ENCODE measurements at places on chromosomes 11 and 22. TPM values are rescaled to one million over a fixed set of nuclear protein-coding genes. Genes with fewer than 3 reads are reported as not detected.

- no peaks in the 10 kb centered on the region for H3K27me3 ChIP-seq
- H3K4me1 ChIP-seq = peaks cover 6% of the 10 kb centered on the region
- no peak overlapping the region for H3K4me3 ChIP-seq
- peak; percentile 56 for DNase-seq
- no peaks in the 10 kb centered on the region for H3K36me3 ChIP-seq
These were observed 4.7 kb upstream of the GNAZ start for GRCh38 chr22:23065495-23066122.

- H3K27ac ChIP-seq = no peak overlapping the region
- DNase-seq = no peak
- no peaks in the 10 kb centered on the region for H3K36me3 ChIP-seq
- no peaks in the 10 kb centered on the region for H3K4me1 ChIP-seq
- H3K4me3 ChIP-seq = no peak overlapping the region
These were observed 146.0 kb downstream of the RRAS2 start for GRCh38 chr11:14212986-14213385.

GRCh38 chr11:15920856-15921629, 435.3 kb downstream of the SOX6 start:
- DNase-seq = no peak
- no peaks in the 10 kb centered on the region for H3K27me3 ChIP-seq

DNA sequence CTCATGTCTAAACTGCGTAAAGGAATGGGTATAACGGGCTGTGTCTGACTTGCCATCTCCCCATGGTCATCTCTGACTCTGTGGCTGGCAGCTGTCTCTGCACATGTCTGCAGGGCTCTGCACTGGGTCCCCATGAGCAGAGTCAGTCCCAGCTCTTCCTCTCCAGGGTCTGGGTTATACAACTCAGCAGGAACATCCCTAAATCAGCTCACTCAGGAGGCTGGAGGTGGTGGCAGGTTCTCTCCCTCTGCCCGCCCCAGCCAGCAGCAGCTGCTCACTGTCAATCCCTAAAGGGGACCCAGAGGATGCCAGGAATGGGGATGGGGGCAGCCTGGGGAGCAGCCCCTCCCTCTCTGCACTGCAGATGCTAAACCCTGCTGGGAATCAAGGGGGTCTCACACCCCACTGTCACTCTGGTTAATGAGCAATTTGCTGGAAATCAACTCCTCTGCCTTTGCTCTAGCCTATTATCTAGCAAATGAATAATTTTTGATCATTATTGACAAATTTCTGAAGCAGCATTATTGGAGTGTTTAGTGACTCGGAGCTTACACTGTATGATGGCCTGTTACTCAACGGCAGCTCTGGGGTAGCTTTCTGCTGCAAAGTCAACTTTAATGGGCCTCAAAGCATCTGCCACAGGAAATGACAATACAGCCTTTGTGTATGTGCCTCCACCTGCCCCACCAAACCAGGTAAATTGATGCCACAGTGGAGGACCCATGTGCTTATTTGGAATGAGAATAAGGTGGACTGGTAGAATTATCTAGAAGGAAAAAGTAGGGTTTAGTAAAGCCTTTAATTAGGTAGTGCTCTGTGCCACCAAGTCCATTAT, 55.7 kb upstream of the SHANK2 start:
- H3K27me3 ChIP-seq = peaks cover 13% of the 10 kb centered on the region
- DNase-seq = peak; percentile 64
- no peak overlapping the region for H3K4me3 ChIP-seq
- H3K36me3 ChIP-seq = no peaks in the 10 kb centered on the region
- no peak overlapping the region for H3K27ac ChIP-seq
- peaks cover 2% of the 10 kb centered on the region for H3K4me1 ChIP-seq

DNA sequence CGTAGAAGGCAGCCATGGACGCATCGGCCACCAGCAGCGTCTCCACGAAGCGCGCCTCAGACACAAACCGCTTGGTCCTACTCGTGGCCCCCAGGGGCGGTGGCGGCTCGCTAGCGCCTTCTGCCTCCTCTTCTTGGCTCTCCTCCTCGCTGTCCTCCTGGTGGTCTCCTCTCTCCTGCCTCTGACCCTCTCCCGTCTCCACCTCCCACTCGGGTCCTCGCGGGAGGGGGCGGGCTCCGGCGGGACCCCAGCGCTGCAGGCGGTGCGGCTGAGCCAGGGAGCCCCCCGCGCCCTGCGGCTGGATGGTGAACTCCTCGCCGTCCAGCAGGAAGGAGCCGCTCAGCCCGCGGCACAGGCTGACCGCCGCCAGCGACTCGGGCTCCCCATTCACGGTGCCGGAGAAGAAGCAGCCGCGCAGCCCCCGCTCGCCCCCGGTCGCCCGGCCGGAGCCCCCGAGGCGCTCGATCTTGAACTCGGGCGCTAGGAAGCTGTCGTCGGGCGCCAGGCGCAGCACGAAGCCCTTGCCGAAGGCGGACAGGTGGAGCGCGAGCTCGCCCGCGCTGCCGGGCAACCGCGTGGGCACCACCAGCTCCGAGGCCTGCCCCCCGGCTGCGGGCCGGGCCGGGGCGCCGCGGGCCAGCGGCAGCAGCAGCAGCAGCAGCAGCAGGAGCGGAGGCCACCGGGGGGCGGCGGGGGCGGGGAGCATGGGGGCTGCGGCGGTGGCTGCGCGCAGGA, 661 bp downstream of the ADAMTS8 start:
- H3K27me3 ChIP-seq = peaks cover 65% of the 10 kb centered on the region
- H3K4me1 ChIP-seq = peaks cover 16% of the 10 kb centered on the region
- peaks cover 5% of the 10 kb centered on the region for H3K36me3 ChIP-seq
- DNase-seq = no peak
- H3K27ac ChIP-seq = no peak overlapping the region
- peak overlapping the region; percentile 63 for H3K4me3 ChIP-seq

DNA sequence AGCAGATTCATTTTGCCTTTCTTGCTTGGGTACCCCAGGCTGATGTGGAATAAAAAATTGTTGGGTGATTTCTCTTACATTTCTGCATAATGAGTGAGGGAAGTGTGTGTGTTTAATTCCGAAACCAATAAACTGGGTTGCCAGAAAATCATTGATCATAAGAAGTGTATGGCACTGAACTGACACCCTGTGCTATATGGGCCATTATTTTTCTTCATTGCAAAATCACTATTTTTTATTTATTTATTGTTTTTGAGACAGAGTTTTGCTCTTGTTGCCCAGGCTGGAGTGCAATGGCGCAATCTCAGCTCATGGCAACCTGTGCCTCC, 14.6 kb upstream of the HIKESHI start:
- H3K4me3 ChIP-seq = no peak overlapping the region
- H3K27ac ChIP-seq = no peak overlapping the region
- no peak for DNase-seq

- no peaks in the 10 kb centered on the region for H3K4me1 ChIP-seq
- no peaks in the 10 kb centered on the region for H3K36me3 ChIP-seq
- H3K4me3 ChIP-seq = no peak overlapping the region
- peaks cover 71% of the 10 kb centered on the region for H3K27me3 ChIP-seq
These were observed 15.8 kb upstream of the VSIG10L2 start for GRCh38 chr11:125930076-125930450.

The MMP11 gene
- 76.5 TPM for total RNA-seq

DNA sequence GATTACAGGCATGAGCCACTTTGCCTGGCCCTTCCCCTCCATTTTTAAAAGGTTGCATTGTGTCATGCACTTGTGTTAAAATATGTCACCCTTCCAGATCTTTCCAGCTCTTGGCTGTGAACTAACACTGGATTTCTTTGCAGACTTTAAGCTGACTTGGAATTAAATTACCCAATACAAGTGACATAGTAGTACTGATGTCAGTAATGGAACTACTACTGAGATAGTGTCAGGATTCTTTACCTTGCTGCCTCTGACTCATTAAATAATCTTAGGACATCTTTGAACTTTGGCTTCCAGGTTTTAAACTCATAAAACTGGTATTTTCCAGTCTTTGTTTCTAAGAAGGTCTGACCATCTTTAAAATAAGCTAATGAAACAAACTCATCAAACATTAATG, 51.8 kb upstream of the OR4B1 start:
- H3K27me3 ChIP-seq = no peaks in the 10 kb centered on the region
- peaks cover 31% of the 10 kb centered on the region for H3K36me3 ChIP-seq
- no peak overlapping the region for H3K4me3 ChIP-seq
- peaks cover 13% of the 10 kb centered on the region for H3K4me1 ChIP-seq
- no peak for DNase-seq
- no peak overlapping the region for H3K27ac ChIP-seq

The LDHAL6A gene
- not detected for total RNA-seq

The MRGPRF gene
- 8.4 TPM for total RNA-seq

The TRIM29 gene
- total RNA-seq = not detected

The YPEL4 gene
- total RNA-seq = 0.24 TPM

DNA sequence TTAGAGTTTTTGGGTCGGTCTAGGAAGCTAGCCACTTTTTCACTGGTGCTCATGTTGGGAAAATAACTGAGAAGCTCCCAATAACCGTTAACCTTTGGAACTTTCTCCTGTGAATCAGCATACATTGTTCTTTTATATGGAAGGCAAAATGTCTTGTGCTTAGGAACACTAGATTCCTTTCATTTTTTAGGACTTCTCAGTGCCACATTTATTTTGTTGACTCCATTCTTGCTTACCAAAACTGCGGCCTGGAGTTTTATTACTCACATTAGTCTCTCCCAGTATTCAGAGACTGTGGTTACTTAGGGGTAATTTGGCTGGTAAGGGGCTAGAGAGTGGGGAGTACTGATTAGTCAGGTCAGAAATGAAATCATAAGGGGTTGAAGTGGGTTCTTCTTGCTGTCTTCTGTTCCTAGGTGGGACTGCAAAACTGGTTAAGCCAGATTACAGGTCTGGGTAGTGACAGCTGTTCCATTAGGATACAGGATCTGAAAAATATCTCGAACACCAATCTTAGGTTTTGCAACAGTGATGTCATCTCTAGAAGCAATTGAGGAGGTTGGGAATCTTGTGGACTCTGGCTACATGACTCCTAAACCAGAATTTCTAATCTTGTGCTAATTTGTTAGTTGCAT, 631.4 kb upstream of the LUZP2 start:
- no peak overlapping the region for H3K27ac ChIP-seq
- H3K27me3 ChIP-seq = no peaks in the 10 kb centered on the region
- no peak overlapping the region for H3K4me3 ChIP-seq
- no peaks in the 10 kb centered on the region for H3K4me1 ChIP-seq
- H3K36me3 ChIP-seq = no peaks in the 10 kb centered on the region

DNA sequence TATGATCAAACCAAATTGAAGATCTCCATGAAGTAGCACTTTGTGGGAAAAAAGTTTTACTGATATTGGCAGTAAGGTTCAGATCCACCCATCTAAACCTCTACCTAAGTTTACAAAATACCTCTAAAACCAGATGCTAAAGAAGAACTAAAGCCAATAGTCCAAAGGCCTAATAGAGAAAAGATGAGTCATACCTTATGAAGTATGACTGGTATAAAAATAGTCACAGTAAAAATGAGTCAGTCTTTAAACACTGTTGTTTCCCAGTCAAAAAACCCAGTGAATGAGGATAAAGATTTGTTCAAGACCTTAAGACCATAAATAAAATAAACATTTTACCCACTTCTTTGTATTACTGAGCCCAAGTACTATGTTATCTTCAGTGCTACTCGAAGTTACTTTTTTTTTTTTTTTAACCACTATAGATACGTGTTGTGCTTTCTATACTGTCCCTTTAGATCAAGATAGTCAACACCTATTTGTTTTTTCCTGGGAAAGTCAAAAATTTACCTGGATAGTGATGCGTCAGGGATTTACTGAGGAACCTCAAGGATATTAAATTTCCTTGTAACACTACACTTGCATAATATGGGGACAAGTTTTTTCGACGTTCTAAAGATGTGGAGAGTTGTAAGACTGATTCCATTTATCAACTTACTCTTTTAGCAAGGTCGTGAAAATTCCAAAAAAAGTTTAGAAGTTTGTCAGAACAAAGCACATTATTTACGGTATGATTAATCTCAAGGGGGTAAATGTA, 87.3 kb downstream of the CCDC73 start:
- H3K36me3 ChIP-seq = no peaks in the 10 kb centered on the region
- peaks cover 2% of the 10 kb centered on the region for H3K27me3 ChIP-seq
- H3K27ac ChIP-seq = no peak overlapping the region
- H3K4me1 ChIP-seq = peaks cover 4% of the 10 kb centered on the region

DNA sequence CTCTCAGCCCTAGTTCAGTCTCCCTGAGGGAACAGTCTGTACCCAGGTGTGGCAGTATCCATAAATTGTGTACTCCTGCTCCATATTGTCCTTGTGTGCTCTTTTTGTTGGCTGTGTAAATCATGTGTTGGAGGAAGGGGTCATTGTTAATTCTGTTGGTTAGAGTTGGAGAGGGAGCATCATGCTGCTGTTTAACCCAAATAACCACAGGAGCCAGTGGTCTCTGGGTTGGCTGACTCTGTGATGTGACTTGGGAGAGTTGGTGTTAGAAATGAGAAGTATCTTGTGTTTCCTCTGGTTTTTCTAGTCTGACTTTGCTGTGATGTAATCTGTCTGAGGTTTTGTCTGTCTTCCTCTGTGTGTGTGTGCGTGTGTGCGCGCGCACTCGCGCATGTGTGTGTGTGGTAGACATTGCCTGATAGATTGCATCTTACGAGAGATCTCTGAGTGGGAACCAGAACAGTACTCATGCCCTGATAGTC, 30.5 kb downstream of the CTNND1 start:
- peak overlapping the region; percentile 29 for H3K27ac ChIP-seq
- DNase-seq = no peak
- no peak overlapping the region for H3K4me3 ChIP-seq
- H3K36me3 ChIP-seq = peaks cover 31% of the 10 kb centered on the region
- peaks cover 55% of the 10 kb centered on the region for H3K4me1 ChIP-seq

DNA sequence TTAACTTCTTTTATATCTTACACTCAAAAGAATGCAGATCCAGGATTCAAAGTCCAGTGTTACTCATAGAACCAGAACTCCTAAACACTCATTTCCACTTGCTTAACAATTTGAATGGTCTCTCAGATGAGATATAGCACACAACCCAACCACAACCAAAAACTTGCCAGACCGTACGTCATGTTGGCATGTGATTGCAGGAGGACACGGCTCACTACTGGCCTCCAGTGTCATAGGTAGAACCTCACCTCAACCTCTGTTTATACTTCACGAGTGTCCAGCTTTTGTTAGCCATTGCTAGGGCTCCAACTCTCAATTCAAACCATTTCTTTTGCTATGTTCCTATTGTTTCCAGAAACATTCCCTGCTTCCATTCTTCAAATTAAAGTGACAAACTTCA, 58.5 kb upstream of the PDGFD start:
- DNase-seq = no peak
- H3K36me3 ChIP-seq = no peaks in the 10 kb centered on the region
- no peak overlapping the region for H3K4me3 ChIP-seq
- no peaks in the 10 kb centered on the region for H3K4me1 ChIP-seq

- H3K36me3 ChIP-seq = peaks cover 33% of the 10 kb centered on the region
- DNase-seq = peak; percentile 87
- H3K4me3 ChIP-seq = peak overlapping the region; percentile 94
- peaks cover 51% of the 10 kb centered on the region for H3K4me1 ChIP-seq
These were observed 602 bp downstream of the EWSR1 start for GRCh38 chr22:29268511-29269229.

The UPK3A gene
- not detected for total RNA-seq

The HSD17B12 gene
- 81.6 TPM for total RNA-seq

DNA sequence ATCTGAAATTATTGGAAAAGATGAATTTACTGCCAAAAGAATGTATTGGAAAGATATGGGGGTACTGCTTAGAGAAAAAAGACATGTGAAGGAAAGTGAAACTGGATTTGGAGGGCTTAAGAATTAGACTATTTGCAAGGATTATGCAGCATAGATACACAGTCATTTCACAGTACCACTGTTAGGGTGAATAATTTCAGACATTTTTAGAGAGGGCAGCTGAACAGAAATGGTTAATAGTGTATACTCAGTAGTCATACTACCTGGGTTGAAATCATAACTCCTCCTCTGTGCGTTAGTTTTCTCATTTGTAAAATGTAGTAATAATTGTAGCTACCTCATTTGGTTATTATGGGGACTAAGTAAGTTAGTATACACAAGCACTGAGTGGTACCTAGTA, 33.0 kb downstream of the GAS2 start:
- no peak overlapping the region for H3K27ac ChIP-seq
- DNase-seq = no peak
- H3K4me3 ChIP-seq = no peak overlapping the region
- no peaks in the 10 kb centered on the region for H3K36me3 ChIP-seq
- H3K4me1 ChIP-seq = peaks cover 14% of the 10 kb centered on the region
